ENCODE measurements at places on chromosomes 6 and 20.

GRCh38 chr6:150273457-150274309 lies 95.1 kb upstream of the IYD start:
- no peak for DNase-seq

DNA sequence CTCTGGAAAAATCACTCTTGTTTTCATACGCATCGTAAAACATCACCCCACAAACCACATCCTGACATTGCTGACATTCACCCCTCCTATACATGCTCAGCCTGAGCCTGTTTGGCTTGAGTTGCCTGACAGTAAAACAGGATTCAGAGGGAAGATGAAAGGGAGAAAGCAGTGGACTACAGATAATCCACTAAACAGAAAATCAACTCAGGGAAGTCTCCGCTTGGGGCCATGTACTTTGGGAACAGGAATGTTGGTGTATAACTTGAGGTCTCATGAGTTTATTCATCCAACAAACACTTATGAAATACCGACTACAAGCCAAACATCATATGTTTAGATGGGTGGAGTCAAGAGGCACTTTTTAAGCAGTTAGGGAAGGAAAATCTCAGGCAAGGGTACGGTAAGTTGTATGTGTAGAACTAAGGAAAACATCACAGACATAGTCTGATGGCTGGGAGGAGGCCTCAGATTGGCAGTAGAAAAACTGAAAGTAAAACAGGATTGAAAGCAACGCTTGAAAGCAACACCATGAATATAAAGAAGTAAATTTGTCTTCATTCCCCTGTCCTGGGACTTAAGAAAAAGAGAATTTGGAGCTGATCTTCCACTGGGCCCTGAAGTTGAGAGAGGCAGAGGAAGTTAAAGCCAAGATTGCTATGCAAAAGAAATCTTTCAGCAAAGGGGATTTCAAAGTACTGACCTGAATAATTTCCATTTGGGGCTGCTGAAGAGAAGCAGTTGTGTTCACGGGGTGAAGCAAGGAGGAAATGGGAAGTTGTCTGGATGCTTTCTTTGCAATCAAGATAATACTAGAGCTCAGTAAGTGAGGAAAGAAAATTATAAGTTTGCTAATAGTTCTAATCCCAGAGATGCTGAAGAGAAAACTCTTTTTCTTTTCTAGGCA lies 28.8 kb downstream of the PDE7B start:
- peak; percentile 92 for DNase-seq

GRCh38 chr20:31680286-31681127 lies 42.2 kb downstream of the BCL2L1 start:
- DNase-seq, result no peak

GRCh38 chr20:46004187-46004586 lies 4.5 kb upstream of the MMP9 start:
- no peak for DNase-seq

DNA sequence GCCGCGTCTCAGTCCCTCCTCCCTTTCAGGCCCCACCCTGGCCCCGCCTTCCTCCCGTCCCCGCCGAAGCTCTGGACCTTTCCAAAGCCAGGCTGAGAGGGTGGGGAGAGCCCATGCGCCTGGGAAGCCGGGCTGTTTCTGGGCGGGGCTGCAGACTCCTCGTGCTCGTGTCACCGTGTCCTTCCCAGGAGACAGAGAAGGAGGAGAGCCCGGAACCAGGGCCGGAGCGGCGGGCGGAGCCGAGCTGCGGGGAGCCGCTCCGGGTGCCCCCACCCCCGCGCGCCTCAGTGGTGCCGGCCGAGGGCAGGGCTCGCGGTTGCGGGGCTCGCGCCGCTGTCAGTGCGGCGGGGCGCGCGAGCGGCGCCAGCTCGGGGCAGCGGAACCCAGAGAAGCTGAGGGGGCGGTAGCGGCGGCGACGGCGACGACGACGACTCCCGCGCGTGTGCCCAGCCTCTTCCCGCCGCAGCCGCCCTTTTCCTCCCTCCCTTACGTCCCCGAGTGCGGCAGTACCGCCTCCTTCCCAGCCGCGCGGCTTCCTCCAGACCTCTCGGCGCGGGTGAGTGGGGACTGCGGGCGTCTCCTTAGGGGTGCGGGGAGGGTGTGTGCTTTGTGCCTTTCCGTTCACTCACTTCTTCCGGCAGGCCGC lies at the start of gene RALY:
Gene RALY (plus strand): TSS at position 336 of the 646 bp plus-strand sequence. CDS start 78,164 bp downstream, outside the sequence.
- peak; percentile 99 for DNase-seq

GRCh38 chr6:159790956-159791598 lies 810 bp downstream of the MRPL18 start:
- DNase-seq, result no peak

DNA sequence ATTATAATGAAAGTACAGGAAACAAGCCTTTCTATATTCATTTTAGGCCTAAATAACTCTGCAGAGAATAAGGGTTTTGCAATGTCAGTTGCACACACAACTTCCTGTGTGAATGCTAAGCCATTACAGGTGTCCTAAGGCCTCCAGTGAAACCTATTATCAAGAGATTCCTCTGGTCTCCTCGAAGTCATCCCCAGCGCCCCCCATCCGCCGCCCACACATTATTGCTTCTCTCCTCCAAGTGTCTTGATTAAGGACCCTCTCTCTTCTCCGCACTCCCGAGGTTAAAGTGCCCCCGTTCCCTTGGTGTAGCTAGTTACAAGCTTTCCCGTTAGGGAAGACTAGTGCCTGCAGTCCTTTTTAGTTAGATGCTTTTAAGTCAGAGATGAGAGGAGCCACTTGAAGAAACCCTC lies 1.3 kb downstream of the HIVEP2 start:
- DNase-seq, result peak; percentile 78

DNA sequence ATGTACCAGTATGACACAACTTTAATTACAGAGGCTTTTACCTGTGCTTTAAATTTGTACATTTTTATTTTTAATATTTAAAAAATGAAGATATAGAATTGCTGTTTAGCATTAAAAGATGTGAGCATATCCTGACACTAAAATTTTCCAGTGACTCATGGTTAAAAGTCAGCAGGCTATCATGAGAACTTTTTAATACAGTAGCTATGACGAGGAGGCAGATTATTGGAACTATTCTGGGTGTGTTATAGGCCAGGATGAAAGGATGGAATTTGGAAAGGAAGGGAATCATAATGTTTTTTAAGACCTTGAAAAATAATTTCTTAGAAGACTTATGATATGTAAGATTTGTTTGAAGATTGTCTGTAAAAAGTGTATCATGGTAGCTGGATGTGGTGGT lies 91.0 kb downstream of the GFRA4 start:
- peak; percentile 63 for DNase-seq

DNA sequence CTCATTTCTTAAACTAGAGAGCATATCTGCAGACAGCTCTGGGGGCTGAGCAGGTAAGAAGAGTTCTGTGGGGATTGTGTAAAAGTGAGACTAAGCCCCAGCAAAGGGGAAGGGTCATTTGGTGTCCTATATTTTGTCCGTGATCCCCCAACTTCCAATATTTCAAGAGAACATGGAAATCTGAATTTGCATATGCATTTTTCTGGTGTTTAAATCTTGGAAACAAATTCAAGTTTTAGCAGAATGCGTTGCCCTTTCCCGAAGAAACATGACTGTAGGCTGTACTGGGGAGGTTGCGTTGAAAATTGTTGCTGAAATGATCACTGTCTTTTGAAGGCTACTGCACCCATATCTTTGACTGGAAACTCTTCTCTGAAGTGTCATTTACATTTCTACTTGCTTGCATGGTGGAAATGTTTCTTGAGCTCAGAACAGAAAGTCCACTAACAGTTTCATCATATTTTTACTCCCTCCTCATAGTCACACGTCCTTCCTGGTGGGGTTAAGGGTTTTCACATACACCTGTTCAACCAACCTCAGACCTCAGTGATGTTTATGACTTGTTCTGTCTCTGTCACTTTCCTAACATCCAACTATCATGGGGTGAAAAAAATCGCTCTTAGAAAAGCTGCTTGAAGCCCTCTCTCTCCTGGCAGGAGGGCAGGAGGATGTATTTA lies 140.3 kb downstream of the BCAS1 start:
- no peak for DNase-seq

DNA sequence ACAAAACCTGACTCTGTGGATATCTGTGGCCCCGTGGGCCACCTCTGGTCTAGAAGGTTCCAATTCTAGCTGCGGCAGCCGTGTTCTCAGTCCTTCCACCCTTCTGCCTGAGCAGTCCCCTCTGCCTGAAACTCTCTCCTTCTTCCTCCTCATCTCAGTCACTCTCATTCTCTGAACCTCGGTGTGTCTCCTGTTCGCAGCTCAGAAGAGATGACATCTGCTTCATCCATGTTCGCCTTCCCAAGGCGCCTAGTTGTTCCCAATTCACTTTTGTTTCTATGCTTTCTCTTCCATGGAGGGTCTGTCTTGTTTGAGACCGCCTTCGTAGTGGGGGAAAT lies 95.5 kb downstream of the CEBPB start:
- DNase-seq, result no peak

DNA sequence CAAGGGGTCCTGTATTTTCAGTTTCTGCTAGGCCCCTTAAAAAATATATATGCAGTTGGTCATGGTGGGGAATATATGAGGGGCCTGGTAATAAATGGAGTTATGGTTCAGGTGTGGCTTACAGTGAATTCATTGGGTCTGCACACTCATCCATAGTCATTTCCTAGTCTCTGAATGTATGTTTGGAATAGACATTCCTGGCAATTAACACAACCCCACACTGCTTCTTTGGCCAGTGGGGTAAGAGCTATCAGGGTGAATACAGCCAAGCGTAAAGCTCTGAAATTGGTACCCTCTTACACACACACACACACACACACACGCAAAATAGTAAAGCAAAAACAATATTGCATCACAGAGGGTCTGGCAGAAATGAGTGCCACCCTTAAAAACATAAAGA lies 56.5 kb downstream of the QRSL1 start:
- DNase-seq, result no peak

- no peak for DNase-seq
These were observed 20.5 kb upstream of the TTPAL start for GRCh38 chr20:44455126-44455525.

DNA sequence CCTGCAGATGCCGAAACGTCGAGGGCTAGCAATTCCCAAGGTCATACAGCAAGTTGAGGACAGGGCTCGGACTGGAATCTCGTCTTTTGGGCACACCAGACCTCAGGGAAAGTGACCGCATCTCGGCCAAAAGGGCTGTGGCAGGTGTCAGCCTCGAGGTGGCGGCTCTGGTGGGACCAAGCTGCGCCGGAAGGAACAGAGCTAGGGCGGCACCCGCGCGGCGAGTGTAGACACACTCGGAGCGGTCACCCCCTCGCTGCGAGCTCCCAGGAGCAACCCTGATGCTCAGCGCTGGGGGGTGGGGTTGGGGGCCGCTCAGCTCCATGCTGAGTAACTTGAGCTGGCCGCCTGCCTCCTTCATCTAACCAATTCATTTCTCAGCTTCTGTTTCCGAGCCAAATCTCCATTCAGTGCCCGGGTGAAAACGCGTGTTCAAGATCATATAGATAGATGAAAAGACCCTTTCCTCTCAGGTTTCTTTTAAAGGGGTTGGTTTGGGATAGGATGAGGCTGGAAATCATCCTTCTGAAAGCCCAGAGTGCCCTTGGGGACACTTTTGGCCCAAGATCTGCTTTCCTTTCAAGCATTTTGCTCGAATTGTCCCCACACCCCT lies 2.2 kb upstream of the TUBB2B start:
- peak; percentile 45 for DNase-seq

DNA sequence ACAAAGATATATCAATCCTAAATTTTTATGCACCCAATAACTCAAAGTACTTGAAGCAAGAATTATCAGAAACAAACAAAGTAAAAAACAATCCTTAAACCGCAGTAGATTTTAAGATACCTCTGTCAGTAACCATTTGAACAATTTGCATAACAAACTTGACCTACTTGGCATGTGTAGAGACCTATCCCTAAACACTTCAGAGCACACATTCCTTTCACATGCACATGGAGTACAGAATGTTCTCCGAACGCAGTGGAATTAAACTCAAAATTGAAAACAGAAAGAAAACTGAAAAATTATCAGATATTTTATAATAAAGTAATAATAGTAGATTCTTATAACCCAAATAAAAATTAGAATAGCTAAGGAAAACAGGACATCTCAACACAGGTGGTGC lies 162.6 kb upstream of the THBS2 start:
- DNase-seq, result peak; percentile 50

DNA sequence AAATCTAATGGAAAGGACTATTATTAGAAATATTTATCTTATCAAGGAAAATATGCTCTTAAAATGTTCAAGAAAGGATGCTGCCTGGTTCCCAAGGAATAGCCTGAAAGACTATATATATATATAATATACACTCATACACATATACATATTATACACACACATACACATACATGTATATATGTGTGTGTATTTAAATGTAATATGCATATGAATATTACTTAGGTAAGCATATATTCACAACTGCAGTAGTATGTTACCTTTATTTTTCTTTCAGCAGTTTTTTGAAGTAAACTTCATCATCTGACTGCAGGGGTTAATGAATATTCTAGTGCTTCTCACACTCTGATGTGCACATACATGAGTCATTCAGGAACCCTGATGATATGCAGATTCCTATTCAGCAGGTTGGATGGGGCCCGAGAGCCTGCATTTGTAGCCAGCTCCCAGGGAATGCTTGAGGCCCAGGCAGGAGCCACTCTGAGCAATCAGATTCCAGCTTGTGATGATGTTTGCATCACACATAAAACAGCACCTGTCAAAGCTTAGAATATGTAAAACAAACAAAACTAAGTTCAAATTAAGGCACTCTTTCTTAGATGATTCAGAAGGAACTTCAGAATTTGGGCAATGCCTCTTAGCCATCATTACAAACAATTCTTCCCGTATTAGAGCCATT lies 16.1 kb downstream of the MYLK4 start:
- DNase-seq, result peak; percentile 30

DNA sequence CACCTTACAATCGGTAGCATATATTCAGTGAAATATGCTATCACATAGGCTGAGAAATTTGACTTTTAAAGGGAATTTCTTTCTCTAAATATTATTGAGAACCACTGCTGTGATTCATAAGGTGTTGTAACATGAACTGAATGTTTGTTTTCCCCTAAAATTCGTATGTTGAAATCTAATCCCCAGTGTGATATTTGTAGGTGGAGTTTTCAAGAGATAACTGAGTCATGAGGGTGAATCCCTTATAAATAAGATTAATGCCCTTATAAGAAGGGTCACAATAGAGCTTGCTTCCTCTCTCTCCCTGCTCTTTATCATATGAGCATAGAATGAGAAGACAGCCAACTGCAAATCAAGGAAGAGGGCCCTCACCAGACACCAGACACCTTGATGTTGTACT lies 64.8 kb downstream of the LMBRD1 start:
- DNase-seq, result peak; percentile 69

- DNase-seq, result peak; percentile 58
These were observed 1.5 kb downstream of the PABPC1L start for GRCh38 chr20:44911264-44911921.

DNA sequence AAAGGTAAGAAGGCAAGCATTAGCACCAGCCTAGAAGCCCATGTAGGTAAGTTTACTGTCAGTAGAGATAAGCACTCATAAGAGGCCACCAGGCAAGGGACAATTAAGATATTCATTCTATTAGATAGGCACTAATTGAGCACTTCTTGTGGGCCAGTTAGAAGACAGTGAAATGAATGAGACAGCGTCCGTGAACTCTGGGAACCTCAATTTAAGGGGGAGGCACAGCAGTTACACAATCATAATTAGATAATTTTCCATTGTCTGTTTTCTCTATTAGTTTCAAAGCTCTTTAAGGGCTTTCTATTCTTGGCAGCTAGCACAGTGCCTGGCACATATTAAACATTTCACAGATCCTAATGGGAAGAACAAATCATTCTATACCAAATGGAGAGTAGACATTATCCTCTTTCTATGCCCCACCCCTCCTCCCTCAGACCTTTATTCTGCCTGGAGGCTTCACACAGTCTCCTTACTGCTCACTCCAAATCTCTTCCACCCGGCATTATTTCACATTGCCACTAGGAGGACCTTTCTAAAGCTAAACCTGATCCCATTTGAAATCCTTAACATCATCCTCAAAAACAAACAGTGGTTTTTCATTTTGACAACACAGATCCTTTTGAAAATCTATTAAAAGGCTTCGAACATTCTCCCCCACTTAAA lies 529.6 kb downstream of the ADGRB3 start:
- DNase-seq, result peak; percentile 5

All from iris pigment epithelial cell (primary cell).